Stimulated activated CD8-positive, alpha-beta memory T cell treated with anti-CD3 and anti-CD28 coated beads, Interleukin-4, amount 100 ng/mL, for 1 hour (primary cell): ENCODE measurements at places on chromosomes 2 and 18.

DNA sequence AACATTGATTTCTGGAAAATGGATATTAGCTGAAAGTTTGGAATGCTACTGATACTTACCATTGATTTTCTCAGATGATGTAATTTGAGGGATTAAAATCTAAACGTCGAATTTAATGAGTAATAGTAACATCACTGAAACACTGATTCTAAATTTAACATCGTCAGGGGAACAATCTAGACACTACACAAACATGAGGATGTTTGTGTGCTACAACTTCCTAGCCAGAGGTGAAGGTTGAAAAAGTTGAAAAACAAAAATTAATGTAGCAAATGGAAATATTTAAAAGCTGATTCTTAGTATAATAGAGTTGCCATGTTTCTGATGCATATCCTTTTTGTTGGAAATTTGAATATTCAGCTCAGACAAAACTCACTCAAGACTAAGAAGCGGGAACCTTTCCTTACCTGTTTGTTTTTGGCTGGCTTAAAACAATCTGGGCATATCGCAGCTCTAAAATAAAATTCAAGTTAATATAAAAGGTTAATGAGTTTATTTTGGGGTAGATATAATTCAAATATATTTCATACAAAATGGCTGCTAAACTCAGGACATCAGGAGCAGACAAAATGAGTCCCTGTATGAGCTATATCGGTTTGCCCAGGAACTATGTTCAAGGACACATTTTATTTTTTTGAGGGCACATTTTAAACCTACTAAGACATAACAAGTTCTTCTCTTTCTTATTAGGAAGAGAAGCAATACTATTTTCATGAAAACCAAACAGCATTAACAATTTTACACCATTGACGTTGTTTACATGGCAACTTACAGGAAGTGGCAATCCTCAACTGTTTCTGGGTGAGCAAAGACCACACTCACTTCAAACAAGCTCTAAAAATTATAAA, 52.6 kb upstream of the PEX13 start:
- DNase-seq, result no peak

GRCh38 chr18:57088883-57089282, 58.0 kb upstream of the BOD1L2 start:
- DNase-seq, result no peak

DNA sequence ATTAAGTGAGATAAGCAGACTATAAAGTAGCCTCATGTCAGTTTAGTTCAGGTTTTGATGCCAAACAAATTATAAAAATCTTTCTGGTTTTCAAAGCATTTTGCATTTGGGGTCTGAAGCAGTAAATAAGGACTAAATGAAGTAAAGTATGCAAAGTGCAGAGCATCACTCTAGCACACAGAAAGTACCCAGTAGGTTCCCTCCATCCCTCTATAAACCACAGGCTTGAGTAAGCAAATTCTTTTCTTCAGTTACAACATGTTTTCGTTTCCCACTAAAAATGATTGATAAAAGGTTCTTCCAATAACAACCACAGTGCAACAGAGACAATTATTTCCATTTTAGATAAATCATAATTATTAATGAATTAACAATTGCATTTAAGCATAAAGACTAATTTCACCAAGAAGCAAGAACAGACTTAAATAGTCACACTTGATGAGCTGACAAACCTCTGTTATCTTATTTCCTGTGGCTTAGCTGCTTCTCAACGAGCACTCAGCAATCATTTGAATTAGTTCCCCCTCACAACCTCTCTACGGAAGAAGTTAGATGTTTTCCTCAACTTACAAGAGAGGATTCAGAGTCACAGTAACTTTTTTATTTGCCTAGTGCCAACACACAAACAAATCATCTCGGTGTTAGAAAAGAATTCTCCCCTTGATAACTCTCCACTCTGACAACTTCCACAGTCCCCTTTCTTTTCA, 249.8 kb downstream of the NBAS start:
- no peak for DNase-seq

DNA sequence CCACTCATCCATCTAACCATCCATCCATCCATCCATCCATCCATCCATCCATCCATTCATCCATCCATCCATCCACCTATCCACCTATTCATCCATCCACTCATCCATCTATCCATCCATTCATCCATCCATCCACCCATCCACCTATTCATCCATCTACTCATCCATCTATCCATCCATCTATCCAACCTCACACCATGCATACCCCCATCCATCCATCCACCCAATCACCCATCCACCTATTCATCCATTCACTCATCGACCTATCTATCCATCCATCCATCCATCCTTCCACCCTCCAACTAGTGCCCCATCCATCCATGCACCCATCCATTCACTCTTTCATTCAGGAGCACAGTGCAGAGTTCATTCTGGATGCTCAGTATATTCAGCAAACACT, 21.5 kb upstream of the YWHAQ start:
- DNase-seq, result no peak

GRCh38 chr2:181419129-181419855, 37.9 kb upstream of the ITGA4 start:
- no peak for DNase-seq

DNA sequence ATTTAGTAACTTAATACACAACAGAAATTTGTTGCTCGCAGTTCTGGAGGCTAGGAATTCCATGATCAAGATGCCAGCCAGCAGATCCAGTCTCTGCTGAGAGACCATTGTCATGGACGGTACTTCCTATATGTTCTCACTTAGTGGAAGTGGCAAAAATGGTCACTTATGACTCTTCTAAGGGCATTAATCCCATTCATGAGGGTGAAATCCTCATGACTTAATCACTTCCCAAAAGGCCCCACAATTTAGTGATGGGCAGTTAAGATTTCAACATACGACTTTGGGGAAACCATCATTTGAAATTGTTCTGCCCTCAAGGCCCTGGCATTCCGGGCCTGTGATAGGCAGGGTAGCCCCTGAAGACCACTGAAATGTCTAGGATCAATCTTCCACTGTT, 23.0 kb downstream of the BZW1 start:
- DNase-seq, result no peak

DNA sequence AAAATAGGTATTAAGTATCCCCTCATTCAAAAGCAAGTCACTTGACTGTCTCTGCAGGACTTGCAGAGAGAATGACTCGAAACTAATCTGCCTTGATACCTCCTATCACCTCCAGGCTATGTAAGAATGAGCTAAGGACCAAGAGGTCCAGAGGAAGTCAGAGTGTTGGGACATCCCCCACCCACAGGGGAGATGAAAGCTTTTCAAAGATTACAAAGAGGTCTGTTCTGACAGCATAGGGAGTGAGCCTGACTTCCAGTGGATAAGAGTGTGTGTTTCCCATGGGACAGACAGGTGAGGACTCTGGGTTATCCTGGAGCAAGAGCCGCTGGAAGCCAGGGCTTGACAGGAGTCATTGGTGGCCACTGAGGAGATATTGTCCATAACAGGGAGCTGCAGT, 85.0 kb upstream of the TACR1 start:
- DNase-seq, result no peak

DNA sequence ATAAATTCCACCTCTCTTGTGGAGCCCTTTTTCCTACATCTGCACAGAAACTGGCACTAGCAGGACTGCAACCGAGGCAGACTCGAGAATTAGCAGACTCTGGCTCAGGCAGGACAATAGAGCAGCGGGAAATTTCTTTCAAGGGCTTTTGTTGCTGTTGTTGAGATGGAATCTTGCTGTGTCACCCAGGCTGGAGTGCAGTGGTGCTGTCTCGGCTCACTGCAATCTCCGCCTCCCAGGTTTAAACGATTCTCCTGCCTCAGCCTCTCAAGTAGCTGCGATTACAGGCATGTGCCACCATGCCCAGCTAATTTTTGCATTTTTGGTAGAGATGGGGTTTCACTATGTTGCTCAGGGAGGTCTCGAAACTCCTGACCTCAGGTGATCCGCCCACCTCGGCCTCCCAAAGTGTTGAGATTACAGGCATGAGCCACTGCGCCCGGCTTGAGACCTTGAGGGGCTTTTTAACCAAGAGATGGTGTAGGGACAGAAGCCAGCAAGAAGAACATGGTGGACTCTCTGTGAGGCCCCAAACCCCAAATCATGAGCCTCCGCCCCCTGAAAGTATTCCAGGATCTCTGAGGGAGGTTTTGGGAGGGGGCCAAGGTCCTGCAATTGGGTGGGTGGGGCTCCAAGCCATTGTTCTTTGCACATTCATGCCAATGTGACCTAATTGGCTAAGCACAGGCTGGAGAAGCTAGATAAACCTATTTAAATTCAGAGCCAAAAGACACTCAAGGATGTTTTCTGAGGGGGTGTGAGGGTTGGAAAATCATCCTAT, 68.4 kb upstream of the MSH2 start:
- DNase-seq, result no peak

- no peak for DNase-seq
Measured at GRCh38 chr18:45287531-45287930, 327.7 kb upstream of the SLC14A2 start.

- no peak for DNase-seq
Measured at GRCh38 chr2:14827226-14828023, 194.9 kb downstream of the LRATD1 start.
